ENCODE measurements at places on chromosomes 2 and 18.

- DNase-seq, result no peak
Measured at GRCh38 chr2:10149635-10150034, 27.1 kb downstream of the RRM2 start.

- DNase-seq, result no peak
Measured at GRCh38 chr18:57107140-57107832, 39.6 kb upstream of the BOD1L2 start.

GRCh38 chr2:152632736-152633135 lies 84.5 kb downstream of the PRPF40A start:
- DNase-seq, result no peak

GRCh38 chr2:241002275-241003046 lies 4.0 kb downstream of the SNED1 start:
- DNase-seq, result no peak

DNA sequence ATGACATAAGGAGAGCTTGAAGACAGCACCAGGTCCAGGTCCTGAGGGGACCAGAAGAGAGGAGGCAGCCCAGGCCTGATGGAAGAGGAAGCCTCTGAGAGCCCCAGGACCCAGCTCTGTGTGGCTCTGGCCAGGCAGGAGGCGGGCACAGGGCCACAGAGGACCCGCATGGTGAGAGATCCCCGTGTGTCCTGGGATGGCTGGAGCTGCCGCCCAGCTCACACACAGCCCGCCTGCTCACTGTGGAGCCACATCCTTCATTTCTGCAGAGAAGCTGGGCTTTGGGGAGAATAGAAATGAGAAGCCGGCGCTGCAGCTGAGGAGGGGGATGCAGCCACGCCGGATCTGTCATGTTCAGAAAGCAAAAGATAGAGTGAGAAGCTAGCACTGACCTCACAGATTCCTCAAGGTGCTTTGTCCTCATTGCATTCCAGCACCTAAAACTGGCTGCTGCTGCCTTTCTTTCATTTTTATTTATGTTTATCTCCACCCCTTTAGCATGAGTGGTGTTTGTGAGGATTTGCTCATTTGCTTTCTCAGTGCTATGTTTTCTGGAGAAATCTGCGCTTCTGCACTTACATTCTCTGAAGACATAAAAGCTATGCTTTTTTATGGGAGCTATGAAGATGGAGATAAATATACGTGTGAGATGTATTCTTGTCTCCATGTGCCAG lies 307.6 kb upstream of the MYT1L start:
- no peak for DNase-seq

DNA sequence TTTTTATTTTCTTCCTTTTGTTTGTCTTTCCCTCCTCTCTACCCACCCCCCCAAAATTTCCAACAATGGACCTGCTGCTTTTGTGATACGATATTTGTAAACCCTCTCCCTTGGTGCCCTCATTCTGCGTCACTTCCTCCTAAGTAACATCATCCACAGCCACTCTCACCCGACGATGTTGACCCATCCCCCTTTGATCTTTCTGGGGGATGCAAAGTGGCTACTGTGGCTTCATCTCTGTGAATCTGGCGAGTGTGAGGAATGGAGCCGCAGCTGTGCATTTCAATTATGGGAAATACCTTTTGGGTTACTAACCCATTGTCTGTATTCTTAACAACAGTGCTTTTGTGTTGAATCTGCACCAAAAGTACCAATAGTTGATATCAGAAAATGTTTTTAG lies 19.4 kb downstream of the ANTXR1 start:
- DNase-seq, result no peak

- DNase-seq, result peak; percentile 15
Measured at GRCh38 chr2:120761164-120761861, 25.6 kb downstream of the GLI2 start.

- DNase-seq, result no peak
Measured at GRCh38 chr2:65370387-65371073, 61.9 kb downstream of the SPRED2 start.

DNA sequence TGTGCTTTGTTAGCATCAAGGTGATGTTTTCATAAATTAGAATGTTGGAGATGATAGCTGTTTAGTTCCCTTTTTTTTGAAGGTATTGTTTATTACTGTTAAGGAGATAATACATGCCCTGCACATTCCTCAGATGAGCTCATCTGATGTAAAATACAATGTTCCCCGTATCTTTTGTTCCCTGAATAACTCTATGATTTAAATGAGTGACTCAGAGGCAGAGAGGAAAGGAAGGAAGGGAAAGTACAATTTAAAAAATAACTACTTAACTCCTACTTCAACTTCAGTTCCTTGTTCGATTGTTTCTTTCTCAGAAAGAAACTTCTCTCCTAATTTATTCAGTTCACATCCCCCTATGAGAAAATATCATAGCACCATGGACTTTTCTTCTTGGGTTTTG lies 208.7 kb downstream of the KCNE4 start:
- no peak for DNase-seq

GRCh38 chr2:14673351-14673875 lies 40.9 kb downstream of the LRATD1 start:
- no peak for DNase-seq

DNA sequence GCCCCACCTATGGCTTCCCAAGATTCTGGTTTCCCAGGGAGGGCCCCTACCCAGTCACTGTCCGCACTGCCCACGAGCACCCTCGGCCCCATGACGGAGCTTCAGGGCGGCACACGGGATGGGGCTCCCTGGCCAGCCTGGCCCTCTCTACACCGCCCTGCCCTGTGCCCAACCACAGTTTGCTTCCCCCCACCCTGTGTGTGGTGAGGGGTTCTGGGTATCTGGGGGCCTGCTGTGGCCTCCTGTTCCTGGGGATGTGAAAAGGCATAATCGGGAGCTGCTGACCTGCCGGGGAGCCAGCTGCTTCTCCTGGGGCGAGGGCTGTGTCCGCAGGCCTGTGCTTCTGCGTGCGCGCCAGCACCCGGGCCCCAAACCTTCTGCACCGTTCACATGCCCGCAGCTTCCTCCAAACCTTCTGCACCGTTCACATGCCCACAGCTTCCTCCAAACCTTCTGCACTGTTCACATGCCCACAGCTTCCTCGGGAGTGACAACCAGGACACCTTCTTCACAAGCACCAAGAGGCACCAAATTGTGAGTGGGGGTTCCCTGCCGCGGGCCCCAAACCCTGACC lies 12.4 kb downstream of the ANO7 start:
- no peak for DNase-seq

- DNase-seq, result no peak
Measured at GRCh38 chr2:101022221-101022620, 20.1 kb downstream of the RPL31 start.

GRCh38 chr2:47767497-47767844 lies 15.5 kb upstream of the MSH6 start:
- no peak for DNase-seq

- peak; percentile 21 for DNase-seq
Measured at GRCh38 chr2:232492963-232493700, 5.5 kb upstream of the ECEL1 start.

DNA sequence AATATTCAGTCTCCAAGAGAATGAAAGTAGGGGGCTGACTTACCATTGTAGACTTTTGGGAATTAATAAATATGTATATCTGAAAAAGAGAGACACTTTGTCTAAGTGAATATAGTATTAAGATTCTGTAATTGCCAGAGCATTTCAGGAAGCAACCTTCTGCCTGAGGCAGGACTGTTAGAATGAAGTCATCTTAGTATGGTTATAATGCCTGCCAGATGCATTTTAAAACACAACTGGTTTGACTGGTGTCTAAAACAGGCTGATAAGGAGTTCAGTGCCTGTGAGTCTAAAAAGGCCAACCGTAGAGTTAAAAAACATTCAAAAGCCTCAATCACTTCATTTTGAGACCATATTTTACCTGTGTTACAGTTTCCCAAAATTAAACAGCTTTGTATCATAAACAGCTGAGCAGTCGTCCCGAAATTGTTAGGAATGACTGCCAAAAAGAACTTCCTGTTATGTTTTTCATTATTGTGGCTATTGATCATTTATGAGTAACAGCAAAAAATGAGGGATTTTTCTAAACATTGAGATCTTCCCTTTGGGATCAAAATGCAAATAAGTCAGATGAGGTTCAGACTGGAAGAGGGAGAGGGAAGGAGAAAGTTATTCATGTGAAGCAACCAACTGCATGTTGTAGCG lies 443.9 kb downstream of the PID1 start:
- no peak for DNase-seq

DNA sequence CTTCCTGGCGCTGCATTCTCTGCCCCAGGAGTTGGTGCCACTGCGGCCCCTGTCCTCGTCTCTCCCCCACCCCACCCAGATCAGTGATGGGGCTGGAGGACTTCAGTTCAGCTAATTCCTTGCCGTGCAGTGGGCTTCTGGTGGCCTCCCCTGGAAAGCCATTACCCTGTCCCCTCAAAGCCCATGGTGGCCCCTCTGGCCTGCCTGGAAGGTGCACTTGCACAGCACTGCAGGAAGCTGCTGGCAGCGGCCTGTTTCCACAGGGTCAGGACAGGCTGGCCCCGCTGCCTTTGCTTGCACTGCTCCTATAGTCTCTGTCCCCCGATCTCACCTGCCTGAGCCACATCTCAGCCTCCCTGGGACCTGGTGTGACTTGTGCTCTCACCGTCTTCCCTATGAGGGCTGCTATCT lies 105.1 kb downstream of the USP40 start:
- DNase-seq, result no peak

DNA sequence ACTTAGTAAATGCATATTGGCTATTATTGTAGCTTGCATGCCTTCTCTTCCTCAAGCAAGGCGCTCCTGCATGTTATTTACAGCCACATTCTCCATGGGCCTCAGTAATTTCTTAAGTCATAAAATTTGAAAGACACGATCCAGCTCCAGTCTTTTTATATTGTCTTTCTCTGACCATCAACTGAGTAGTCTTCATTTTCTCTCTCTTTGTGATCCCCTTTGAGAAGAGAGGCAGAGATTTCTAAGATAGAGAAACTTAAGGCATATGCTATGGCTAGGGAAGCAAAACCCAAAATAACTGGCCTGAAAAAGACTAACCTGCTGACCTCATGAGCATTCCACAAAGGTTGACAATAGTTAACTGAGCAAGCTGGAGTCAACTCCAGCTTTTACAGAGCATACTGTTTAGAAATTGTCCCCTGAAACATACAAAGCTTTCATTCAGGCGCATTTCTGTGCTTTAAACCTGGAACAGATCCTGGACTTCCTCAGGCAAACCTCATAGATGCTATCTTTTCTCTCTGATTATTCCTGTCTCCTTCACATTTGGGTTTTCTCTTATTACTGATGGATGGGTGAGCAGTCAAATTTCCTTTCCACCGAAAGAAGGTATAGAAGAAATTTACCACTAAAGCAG lies 4.6 kb downstream of the DPP4 start:
- no peak for DNase-seq

DNA sequence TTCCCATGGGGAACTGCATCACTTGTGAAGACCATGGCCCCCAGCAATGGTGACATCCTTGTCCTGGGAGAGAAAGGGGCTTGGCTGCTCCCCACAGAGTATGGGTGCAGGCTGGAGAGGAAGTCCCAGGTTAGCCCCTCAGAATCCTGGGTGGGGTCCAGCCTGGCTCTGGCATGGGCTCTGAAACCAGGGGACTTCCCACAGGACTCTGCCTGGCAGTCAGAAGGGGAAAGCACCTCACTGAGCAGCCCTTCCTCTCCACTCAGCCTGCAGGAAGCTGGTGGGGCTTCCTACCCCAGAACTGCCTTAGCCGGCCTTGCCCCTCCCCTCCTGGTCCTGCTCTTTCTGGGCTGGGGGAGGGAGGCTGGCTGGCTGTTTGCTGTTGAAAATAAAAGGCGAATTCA lies 3.7 kb downstream of the NEURL3 start:
- DNase-seq, result no peak

GRCh38 chr18:72742002-72742401 lies 125.8 kb downstream of the NETO1 start:
- DNase-seq, result no peak

GRCh38 chr2:1701020-1701419 lies 43.3 kb downstream of the PXDN start:
- DNase-seq, result no peak

- no peak for DNase-seq
Measured at GRCh38 chr18:73690222-73690621, 457.4 kb downstream of the FBXO15 start.

DNA sequence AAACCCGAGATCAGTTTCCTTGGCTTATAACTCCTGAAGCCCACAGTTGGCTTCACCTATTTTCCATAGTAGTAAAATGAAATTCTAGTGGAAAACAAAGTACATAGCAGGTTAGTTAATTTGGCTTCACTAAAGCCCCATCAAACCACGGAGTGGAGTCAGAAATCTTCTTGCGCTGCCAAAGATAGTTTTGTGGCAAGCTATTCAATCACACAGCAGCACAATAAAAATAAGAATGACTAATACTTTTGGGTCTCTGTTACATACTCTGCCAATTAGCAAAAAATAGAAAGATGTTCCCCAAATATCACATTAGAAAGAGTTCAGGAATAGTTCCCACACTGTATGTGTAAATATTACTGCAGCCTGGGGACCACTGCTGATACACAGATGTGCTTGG lies 175.2 kb upstream of the NOL4 start:
- no peak for DNase-seq

- DNase-seq, result no peak
Measured at GRCh38 chr2:118654945-118655344, 192.5 kb downstream of the EN1 start.

- DNase-seq, result peak; percentile 80
Measured at GRCh38 chr2:135052042-135052876, at the start of gene RAB3GAP1. RAB3GAP1 (plus strand) TSS chr2:135052292; CDS start chr2:135052308, 16 bp downstream.

- no peak for DNase-seq
Measured at GRCh38 chr18:28766027-28766426, 589.1 kb upstream of the CDH2 start.

DNA sequence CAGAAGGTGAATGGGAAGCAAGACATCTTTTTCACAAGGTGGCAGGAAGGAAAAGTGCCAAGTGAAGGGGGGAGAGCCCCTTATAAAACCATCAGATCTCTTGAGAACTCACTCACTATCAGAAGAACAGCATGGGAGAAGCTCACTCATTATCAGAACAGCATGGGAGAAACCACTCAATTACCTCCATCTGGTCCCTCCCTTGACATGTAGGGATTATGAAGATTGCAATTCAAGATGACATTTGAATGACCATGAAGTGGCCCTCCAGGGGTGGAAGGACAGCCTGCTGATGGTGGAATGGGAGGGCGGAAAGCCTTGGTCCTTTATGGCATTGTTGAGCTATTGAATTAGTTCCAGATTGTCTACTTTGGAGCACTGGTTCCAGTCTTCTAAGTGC lies 413.0 kb upstream of the MEX3C start:
- no peak for DNase-seq

DNA sequence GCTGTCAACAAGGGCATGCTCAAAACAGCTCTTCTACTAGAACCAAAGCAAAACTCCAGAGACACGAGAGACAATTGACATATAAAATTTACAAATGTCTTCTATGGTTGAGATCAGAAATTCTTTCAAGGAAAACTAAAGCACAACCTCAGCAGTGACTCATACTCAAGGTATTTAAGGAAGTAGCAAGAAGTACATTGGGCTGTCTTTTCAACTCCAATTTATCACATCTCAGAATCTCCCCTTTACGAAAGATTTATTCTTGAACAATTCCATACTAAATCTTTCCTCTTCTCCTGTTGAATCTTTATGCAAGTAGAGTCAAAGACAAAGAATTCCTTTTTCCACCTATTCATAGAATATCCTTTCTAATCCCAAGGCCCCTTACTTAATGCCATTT lies 324.0 kb downstream of the IRS1 start:
- no peak for DNase-seq

Measured in left ventricle myocardium superior (tissue), 1 donor.